ENCODE measurements at places on chromosomes 13 and 19.
A peak's percentile ranks its signal among the peaks of the same experiment; 100 is the strongest.

- no peak for DNase-seq
Measured at GRCh38 chr19:29305268-29305667, 92.3 kb upstream of the UQCRFS1 start.

DNA sequence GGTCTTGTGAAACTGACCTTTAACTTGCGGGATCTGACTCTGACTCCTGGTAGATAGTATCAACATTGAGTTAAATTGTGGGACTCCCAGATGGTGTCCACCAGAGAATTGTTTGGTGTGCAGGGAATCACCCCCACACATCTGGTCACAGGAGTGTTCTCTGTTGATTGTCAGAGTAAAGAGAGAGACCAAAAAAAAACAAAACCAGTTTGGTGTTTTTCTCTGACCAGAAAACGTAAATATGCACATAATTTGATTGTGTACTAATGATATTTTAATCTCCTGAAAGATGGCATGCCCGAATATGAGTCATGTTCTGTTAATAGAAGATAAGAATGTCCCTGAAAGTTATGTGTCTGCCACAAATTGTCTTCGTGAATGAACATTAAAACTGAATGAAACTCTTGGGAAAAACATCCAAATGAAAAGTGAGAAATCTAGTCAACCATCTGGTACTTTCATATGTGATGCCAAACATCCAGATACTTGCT, 118.5 kb upstream of the GPC6 start:
- DNase-seq, result no peak

GRCh38 chr19:58261968-58262921, 16.5 kb upstream of the ZNF8 start:
- no peak for DNase-seq

GRCh38 chr13:48579165-48579918, 46.5 kb upstream of the RCBTB2 start:
- DNase-seq, result peak; percentile 99

DNA sequence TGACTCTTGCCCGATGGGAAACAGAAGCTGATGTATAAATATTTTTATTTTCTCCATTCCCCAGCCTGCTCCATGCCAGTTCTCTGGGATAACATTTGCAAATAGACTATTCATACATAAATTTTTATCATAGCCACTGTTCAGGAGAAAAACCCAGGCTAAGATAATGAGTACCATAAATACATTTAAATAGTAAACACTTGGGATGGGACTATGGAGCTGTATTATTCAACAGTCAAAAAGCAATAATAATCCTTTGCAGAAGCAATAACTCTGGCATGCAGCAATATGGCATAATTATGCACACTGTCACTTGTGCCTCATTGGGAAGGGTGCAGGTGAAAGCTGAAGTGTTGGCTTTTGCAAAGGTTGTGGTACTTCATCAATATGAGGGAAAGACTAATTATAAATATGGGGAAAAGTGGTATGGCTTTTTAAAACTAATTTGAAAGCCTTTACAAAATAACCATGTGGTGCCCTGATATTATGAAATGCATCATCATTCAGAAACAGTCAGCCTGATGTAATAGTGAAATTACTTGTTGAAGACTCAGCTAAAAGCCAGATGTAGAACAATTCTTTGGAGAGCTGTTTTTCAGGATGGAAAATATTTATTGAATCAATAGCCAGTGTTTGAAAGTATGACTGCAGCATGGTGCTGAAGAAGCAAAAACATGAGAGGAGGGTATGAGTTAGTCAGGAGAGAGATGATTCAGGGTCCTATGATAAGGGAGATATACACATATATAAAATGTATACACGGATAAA, 2476.7 kb downstream of the PCDH9 start:
- DNase-seq, result no peak

- DNase-seq, result no peak
Measured at GRCh38 chr13:111449041-111449440, 128.6 kb downstream of the TEX29 start.

GRCh38 chr13:101152184-101152583, 264.1 kb downstream of the NALCN start:
- DNase-seq, result no peak

DNA sequence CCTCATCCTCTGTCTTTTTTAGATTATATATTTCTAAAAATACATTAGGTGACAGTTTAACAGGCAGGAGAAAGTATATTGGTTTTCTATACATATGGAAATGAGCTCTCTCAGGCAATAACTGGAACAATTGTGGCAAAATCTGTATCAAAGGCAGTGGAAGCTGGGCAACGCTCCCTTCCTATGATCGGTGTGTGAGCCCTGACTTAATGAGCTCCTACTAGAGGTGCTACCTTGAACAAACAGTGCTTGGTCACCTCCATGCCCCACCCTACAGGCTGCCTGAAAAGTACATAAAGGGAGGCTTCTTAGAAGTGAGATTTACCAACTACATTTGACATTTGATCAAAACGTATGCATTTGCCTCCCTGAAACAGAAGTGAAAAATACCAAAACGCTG, 185.3 kb downstream of the EFNB2 start:
- DNase-seq, result no peak

DNA sequence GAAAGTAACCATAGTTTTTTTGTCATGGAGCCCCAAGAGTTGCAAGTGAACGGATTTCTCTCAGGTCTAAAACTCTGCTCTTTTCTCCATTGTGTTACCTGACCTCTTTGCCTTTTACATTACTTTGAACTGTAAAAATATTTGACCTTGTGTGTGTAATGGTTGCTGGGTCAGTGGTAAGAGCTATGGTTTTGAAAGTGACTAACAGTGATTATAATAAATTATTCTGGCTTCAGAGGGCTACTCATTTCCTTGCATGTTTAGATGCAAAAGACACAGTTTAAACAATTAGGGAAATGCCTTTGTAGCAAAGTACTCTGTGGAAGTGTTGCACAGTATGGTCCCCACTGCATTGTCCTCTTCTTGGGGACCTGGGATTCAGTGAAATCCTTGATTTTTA, 29.3 kb upstream of the PSG8 start:
- no peak for DNase-seq

GRCh38 chr13:41693434-41693833, 236.1 kb downstream of the RGCC start:
- DNase-seq, result no peak

- DNase-seq, result no peak
Measured at GRCh38 chr13:99018418-99019180, 40.7 kb upstream of the DOCK9 start.

GRCh38 chr19:3826163-3826562, 40.0 kb upstream of the MATK start:
- no peak for DNase-seq

DNA sequence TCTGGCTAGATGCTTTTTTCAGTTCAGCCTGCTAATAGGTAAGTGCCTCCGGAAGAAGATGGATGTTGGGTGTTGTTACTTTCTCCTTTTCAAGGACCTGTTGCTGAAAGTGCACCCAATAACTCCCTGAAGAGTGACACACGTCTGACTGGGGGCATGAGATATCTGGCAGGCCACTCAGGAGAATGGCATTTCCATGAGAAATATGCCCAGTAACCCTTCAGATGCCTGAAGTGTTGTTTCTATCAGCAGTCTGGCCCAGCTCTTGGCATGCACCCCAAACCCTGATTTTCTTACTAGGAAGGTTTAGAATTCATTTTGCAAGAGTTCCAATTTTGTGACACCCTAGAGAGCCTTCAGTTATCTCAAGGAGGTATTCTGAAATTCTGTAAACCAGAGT, 71.5 kb downstream of the ARHGAP35 start:
- DNase-seq, result no peak

DNA sequence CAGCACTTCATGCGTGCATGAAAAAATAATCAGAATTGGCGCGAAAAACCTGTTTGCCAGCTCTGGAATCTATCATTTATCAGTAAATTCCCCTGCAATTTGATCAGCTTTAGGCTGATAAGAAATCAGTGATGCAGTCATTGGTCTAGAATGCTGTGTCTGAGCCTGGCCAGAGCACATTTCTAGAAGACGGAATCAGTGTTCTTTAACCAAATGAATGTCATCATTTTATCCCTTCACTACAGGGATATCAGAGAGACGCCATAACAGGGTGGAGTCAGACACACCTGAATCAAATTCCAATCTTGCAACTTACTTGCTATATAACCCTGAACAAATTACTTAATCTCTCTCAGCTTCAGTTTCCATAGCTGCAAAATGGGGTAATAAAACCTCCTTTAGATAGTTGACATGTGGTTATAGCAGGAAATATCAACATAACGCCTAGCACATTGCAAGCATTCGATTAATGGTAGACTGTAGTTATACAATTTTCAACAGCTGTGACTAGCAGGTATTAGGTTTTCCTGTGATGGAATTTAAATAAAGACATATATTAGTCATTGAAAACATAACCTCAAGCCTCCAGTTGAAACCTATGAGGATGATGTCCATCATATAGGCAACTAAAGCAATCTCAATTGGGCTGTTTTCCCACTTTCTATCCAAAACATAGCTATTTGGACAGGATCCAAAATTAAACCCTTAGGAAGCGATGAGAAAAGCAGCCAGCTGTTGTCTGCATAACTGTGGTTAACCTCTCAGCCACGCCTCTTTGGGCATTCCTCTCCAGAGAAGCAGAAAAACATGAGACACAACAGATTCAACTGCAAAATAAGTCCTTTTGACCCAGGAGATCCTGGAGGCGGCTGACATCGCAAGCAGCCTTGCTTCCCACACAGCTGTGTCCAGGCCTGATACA, 51.6 kb upstream of the UBL3 start:
- peak; percentile 71 for DNase-seq

- no peak for DNase-seq
Measured at GRCh38 chr19:47716270-47716937, 3.2 kb downstream of the EHD2 start.

GRCh38 chr19:30567536-30568232, 195.5 kb downstream of the ZNF536 start:
- no peak for DNase-seq

Data from MV-4-11 (cell line).